ENCODE measurements at places on chromosomes 13 and 19. TPM values are rescaled to one million over a fixed set of nuclear protein-coding genes. Genes with fewer than 3 reads are reported as not detected.

The SYT5 gene
- total RNA-seq = not detected

The B3GNT3 gene
- total RNA-seq = 0.13 TPM

The LRRC8E gene
- total RNA-seq = 12.9 TPM

The BAX gene
- 129 TPM for total RNA-seq

The MYH14 gene
- 0.89 TPM for total RNA-seq

The DNAAF3 gene
- 6.7 TPM for total RNA-seq

The PDE4A gene
- 5.2 TPM for total RNA-seq
